ENCODE measurements at places on chromosomes 5 and 9.

DNA sequence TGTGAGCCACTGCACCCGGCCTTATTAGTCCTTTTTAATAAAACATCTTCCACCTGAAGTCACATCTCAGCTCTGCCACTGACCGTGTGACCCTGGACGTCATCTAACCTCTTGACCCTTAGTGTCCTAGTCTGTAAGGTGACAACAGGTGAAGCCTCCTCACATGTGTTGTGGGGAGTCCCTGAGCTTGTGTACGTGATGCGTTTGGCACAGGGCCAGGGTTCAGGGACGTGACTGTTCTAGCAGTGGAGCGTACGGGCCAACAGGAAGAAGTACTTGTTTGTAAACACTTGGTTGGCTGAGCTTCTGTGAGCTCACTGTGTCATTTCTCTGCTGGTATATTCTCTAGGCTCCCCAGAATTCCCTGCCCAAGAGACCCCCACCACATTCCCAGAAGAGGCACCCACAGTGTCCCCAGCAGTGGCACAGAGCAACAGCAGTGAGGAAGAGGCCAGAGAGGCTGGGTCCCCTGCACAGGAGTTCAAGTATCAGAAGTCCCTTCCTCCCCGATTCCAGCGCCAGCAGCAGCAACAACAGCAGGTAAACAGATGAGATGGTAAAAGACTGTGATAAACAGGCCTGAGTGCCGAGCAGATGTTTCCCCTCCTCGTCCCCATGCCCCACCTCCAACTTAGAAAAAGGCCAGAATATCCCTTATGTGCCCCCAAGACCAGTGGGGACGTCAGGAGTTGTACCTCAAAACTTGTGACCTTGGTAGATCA, 35.3 kb upstream of the POMT1 start:
- DNase-seq: no peak

GRCh38 chr9:561427-561826, 280.1 kb upstream of the DMRT1 start:
- no peak for DNase-seq

- DNase-seq: peak; percentile 74
Measured at GRCh38 chr5:123439709-123440108, 16.5 kb upstream of the CEP120 start.

- no peak for DNase-seq
Measured at GRCh38 chr9:127204771-127205470, 59.7 kb upstream of the GARNL3 start.

- no peak for DNase-seq
Measured at GRCh38 chr5:15353086-15353645, 146.8 kb upstream of the FBXL7 start.

GRCh38 chr9:120541921-120542320, 38.0 kb downstream of the CDK5RAP2 start:
- no peak for DNase-seq

- DNase-seq: no peak
Measured at GRCh38 chr5:101520417-101520816, 617.3 kb upstream of the ST8SIA4 start.

DNA sequence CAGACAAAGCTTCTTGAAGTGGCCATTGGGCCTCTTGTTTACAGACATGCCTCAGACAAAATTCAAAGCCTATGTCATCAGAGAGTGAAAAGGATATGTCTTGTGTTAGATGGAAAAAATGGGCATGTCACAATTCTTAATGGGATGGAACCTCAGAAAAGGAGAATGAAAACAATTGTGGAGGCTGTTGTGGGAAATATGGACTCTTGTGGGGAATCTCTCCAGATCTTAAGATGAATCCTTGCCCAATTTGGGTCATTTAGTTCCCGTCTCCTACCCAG, 19.5 kb downstream of the SLC22A5 start:
- no peak for DNase-seq

DNA sequence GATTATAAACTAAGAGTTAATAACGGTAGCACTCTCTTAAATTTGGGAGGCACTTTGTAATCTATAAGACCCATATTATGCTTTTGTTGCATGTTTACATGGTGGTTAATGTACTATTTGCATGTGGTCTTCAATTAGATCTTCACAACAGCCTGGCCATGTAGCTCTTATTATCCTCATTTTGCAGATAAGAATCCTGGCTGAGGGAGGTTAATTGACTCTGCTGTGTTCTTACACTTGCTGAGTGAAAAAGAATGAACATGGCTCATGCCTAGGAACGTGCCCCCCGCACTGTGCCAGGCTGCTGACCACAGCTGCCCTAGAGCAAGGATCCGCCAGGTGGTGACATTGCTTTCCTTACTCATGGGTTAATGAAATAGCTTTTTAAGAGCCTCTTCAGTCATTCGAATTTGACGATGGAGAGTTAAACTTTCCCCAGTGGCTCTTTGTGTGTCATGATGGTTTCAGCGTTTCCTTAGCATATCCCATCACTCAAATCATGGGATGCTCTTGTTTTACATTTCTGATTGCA, 97.9 kb downstream of the CDH6 start:
- DNase-seq: no peak

GRCh38 chr5:177183142-177183541, 49.6 kb downstream of the NSD1 start:
- no peak for DNase-seq

DNA sequence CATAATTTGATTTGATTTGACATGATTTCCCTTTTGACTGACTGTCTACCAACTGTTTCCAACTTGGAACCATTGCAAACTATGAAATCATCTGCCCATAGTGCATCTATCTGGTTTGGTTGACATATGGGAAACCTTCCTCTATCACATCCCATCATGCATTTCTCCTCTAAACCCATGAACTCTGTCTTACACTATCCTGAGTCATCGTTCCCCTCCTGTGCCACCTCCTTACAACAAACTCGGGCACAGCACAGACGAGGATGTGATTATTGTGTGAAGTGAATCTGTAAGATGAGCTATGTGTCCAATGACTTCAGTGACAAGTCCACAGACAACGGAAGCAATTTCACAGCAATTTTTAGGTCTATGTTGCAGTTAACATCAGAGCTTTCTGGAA, 126.1 kb downstream of the NPR3 start:
- no peak for DNase-seq

- no peak for DNase-seq
Measured at GRCh38 chr9:2625427-2625826, 3.8 kb downstream of the VLDLR start.

- DNase-seq: no peak
Measured at GRCh38 chr5:83368835-83369234, 102.7 kb upstream of the VCAN start.

DNA sequence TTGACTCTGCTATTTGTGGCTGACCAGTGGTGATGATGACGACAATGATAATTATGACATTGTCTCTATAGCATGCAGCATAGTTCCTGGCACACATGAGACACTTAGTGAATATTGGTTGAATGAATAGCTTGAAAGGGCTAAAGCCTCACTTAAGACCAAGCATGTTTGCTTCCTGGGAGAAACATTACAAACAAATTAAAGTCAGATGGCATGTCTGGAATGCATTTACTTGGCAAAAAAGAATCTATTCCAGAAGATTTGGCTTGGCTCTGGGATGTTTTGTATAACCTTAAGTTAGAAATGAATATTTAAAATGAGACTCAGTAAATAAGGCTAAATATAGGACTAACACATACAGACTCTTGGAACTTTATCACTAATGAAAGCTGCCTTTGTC, 21.6 kb downstream of the GAS1 start:
- DNase-seq: peak; percentile 69

- no peak for DNase-seq
Measured at GRCh38 chr9:72150661-72151060, 1.4 kb downstream of the GDA start.

DNA sequence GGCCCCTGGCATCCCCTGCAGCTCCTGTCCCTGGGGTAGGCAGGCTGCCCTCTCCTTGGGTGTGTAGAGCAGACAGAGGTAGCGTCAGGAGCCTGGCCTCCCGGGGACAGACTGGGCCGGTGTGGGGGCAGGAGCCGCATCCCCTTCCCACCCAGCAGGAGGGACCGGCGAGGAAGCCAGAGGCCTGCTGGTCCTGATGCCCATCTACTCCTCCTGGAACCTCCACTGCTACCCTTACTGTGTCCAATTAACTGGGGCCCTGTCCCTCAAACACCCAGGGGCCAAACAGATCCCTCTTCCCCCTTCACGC, 15.6 kb downstream of the RALGDS start:
- DNase-seq: no peak

DNA sequence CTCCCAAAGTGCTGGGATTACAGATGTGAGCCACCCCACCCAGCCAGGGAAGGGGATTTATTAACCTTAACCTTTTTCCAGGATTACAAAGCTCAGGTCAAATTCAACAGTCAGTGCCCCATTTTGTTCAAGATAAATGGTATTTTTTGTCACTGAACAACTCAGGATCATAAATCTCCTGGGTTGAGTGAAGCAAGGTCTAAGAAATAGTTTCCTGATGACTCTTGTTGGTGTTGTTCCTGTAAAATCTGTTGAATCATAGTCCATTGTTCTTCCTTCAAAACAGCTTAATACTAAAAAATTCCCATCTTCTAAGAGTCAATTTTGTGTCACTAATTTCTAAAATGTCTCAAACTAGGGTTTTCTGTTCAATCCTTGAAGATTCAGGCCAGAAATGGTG, 33.9 kb upstream of the JMY start:
- DNase-seq: no peak

DNA sequence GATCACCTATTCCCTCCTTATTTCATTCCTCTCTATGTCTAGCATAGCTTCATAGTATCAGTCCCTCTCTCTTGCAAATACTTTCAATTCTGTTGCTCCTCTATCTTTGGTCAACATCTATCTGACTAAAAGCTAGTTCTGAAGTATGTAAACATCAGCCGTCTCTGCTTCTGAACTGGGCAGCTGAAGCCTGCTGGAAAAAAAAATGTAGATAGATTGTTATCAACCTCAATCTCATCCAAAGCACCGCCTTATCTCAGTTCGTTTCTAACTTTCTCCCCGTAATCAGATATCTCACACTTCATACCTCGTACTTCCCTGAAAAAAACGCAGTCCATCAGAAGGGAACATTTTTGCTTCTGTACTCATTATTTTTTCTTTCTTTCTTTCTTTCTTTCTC, 4.5 kb upstream of the SEMA6A start:
- no peak for DNase-seq

DNA sequence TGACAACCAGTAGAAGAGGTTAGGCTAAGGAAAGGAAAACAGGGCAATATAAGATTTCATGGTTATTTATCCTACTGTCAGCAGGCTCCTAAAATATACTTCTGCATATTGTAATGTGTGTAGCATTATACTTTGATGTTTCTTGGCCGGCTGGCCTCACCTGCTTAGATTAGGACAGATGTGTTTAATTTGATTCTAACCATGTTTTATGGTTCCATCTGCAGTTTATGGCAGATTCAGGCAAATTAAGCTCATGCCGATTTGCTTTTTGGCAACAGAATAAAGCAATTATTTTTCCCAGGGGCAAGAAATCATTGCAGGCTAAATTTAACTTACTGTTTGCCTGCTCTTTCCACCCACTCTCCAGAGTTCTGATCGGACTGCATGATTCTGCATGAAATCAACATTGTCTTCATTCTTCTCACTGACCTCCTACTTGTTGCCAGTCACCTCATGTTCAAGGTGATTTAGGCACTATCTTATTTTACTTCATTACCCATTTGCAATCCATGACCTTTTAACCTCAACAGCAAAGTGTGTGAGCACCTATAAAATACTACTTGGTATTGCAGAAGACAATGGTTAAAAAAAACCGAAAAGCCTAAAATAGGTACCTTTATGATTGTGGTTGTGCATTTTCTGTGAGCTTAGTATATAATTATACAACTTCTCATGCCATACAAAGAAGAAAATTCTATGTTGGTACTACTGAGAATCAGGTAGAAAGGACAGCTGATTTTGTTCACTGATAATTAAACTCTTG, 125.2 kb downstream of the EDIL3 start:
- DNase-seq: no peak

DNA sequence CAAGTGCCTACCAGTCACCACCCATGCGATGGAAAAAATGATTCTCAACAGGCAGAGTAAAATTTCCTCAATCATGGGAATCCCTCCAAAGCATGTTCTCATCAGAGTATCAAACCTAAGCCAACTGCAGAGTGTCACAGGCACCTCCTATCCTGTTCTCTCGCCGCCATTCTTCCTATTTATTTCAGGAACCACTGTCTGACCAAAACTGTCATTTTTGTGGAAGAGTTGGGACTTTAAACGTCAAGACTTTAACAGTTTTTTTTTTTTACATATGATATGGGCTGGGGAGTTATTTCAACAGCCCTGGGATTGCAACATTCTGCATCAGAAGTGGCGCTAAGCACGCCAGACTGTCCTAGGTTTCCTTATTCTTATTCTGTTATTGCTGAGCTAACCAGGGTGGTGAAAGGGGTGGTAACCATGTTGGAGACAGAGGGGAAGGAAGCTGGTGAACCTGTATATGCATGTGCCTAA, 29.5 kb downstream of the PFDN1 start:
- no peak for DNase-seq

GRCh38 chr5:89064736-89065135, 181.8 kb upstream of the MEF2C start:
- no peak for DNase-seq

DNA sequence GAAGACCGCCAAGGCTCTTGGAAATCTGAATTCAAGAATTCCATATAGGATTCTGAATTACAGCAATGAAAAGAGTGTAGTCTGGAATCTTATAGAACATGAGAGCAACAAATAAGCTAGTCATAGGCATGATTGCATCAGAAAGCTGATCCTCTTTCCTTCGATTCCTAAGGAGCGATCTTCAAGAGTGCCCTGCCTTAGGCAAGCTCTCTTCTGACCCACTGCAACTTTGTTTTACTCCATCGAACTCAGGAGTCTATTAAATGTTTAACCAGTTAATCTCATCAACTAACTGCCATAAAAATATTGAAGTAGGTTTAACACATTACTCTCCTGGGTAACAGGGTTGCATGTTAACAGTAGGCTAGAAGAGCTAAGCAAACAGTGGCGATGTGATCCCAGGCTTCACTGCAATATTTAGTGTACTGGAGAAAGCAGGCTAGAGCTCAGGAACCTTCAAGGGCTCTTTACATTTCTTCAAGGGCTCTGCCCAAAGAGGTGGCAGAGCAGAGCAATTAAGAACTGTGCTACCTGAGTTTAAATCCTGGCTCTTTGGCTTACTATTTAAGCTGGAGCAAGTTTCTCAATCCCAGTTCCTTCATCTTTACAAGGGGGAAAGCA, 146.3 kb downstream of the RORB start:
- DNase-seq: no peak

DNA sequence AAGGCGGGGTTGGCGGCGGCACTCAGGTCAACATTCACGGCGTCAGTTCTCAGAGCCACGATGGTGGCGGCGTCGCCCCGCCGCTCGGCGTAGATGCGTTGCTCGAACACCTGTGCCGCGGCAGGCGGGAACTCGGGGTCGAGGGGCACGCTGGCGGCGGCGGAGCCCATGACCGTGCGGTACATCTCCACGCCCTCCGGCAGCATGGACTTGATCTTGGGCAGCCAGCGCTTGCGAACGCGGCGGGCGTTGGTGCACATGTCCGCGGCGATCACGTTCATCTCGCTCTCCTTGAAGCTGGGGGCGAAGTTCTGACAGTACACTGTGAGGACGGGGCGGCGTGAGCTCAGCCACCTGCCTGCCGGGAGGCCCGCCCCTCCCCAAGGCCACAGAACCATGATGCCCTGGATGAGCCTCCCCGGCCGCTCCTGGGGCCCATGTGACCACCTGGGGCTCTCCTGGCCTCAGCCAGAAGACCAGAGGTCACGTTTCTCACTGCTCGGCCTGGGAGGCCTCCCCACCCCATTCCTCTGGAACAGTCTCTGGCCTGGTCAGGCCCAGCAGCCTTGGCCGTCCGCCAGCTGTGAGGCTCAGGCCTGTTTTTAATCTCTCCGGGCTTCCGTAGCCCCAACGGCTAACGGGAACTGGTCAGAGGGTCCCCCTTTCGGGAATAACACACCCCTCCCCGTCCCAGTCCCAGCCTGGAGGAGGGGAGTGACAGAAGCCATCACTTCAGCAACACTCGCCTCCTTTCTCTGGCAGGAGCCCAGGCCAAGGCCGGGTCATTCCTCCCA, 50.7 kb upstream of the UBAC1 start:
- no peak for DNase-seq

Measured in HFF-Myc (cell line).